ENCODE measurements at places on chromosomes 5 and 9. TPM values are rescaled to one million over a fixed set of nuclear protein-coding genes. Genes with fewer than 3 reads are reported as not detected.

The TRAF1 gene
- 3.8 TPM for total RNA-seq

The ASPN gene
- 15.2 TPM for total RNA-seq

The ZNF169 gene
- 5.0 TPM for total RNA-seq

The SLC6A7 gene
- total RNA-seq = not detected

The SNCB gene
- 0.33 TPM for total RNA-seq

The IGIP gene
- 11.9 TPM for total RNA-seq

The HTR4 gene
- not detected for total RNA-seq

The CA9 gene
- 2.3 TPM for total RNA-seq

The SPATA31C1 gene
- total RNA-seq = not detected

The PCDHAC2 gene
- total RNA-seq = under 0.01 TPM

The CLTA gene
- 385 TPM for total RNA-seq

The MEIKIN gene
- total RNA-seq = not detected

The ENTREP1 gene
- under 0.01 TPM for total RNA-seq

The NKD2 gene
- total RNA-seq = 4.6 TPM

The FASTKD3 gene
- total RNA-seq = 10.8 TPM

The SLC34A1 gene
- total RNA-seq = not detected

The ZDHHC21 gene
- 5.8 TPM for total RNA-seq

The ZNF366 gene
- total RNA-seq = not detected

The KIF4B gene
- 0.15 TPM for total RNA-seq

The CDC25C gene
- 13.7 TPM for total RNA-seq

The PCDHB14 gene
- 1.2 TPM for total RNA-seq

The SCGB3A2 gene
- total RNA-seq = not detected

The PROB1 gene
- total RNA-seq = 1.2 TPM

The TMEM174 gene
- total RNA-seq = not detected

The SYK gene
- total RNA-seq = not detected

The ARHGEF28 gene
- total RNA-seq = 32.6 TPM

The SPATA31A1 gene
- total RNA-seq = not detected

The FOXD4L6 gene
- total RNA-seq = not detected

The FCN1 gene
- not detected for total RNA-seq

The DIRAS2 gene
- total RNA-seq = 0.66 TPM

The ECM2 gene
- 5.7 TPM for total RNA-seq

The SV2C gene
- not detected for total RNA-seq

The NRARP gene
- 0.29 TPM for total RNA-seq

The CATSPER3 gene
- 0.17 TPM for total RNA-seq

The CDKN2A gene
- 39.5 TPM for total RNA-seq

The ACOT12 gene
- 2.2 TPM for total RNA-seq

The TPRN gene
- 11.6 TPM for total RNA-seq

The SPINK1 gene
- total RNA-seq = not detected

The PCDHGA3 gene
- 2.6 TPM for total RNA-seq

The CDC20B gene
- total RNA-seq = under 0.01 TPM

The SLC22A4 gene
- total RNA-seq = 3.0 TPM

The ANKRD18A gene
- 7.0 TPM for total RNA-seq

The TXNDC8 gene
- total RNA-seq = not detected

The ABCA2 gene
- 22.1 TPM for total RNA-seq

The DDX41 gene
- 98.9 TPM for total RNA-seq

The TMEFF1 gene
- 5.1 TPM for total RNA-seq

The SPINK13 gene
- not detected for total RNA-seq

The SLIT3 gene
- 15.9 TPM for total RNA-seq

The WDR38 gene
- total RNA-seq = not detected

The FSD1L gene
- total RNA-seq = 10.3 TPM

The MYMK gene
- not detected for total RNA-seq

The FABP6 gene
- not detected for total RNA-seq

The ZDHHC11B gene
- 0.29 TPM for total RNA-seq

The CDC37L1 gene
- 24.4 TPM for total RNA-seq

The PHF24 gene
- under 0.01 TPM for total RNA-seq

The ECSCR gene
- total RNA-seq = 0.33 TPM

The TRPM3 gene
- under 0.01 TPM for total RNA-seq

The LCNL1 gene
- 3.1 TPM for total RNA-seq
